ENCODE measurements at places on chromosomes 5 and 9.

DNA sequence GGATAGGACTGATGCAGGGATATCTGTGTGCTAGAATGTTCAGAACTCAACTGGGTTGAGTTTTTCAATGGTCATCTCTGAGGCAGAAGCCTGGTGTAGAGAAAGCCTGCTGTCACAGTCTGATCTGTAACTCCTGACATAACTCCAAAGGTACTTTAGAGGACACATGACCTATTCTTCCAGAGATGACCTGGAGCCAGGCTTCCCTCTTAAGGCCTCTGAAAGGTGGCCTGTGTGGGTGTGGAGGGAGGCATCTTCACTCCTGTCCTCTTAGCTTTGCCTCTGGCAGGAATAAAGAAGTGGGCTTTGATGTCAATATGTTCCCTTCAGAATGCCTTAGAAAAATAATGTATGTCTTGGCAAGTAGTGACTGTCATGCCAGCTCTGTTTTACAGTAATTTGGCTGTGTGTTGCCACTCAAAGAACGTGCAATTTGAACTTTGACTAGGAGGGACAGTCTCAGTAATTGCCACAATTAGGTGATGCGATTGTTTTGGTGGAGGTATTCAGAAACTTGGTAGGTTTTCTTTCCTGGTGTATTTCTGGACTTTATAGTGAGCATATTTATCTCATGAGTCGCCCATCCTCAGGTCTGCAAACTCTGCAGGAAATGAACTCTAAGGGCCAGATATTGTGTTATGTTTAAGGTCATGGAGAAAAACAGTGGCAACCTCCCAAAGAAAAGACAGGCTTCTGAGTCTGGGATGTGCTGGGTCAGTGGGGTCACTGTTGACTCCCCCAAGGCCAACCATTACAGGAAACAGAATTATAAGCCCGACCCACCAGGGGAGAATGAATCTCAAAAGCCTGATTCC lies 3.2 kb upstream of the C5orf63 start:
- DNase-seq: no peak

DNA sequence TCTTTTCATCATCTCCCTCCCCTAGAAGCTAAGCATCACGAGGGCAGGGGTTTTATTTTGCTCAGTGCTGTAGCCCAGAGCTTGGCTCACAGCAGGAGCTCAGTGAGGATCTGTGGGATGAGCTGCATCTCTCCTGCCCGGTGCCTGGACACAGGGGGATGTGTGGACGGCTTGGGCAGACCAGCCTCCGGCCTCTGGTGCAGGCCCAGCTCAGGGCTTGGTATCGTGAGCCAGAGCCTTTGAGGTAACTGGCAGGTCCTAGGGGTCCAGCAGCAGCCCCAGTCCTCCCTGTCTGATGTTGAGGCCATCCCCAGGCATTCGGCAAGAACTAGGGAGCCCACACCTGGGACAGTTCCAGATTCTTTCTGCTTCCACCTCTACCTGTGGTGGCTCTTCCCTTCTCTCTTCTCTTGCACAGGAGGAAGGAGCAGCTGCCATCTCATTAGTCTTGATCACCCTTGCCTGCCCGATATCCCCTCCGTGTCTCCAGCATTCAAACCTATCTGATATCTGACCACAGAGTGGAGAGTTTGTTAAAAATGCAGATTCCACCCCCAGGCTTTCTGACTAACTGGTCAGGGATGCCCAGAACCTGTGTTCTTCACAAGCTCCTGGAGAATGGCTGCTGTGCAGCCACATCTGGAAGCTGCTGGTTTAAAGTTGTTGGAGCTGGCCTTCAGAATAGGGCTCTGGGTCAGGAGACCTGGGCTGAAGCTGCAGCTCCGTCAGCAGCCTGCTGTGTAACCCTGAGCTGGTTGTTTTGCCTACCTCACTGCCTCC lies 7.9 kb upstream of the SLC6A7 start:
- no peak for DNase-seq

DNA sequence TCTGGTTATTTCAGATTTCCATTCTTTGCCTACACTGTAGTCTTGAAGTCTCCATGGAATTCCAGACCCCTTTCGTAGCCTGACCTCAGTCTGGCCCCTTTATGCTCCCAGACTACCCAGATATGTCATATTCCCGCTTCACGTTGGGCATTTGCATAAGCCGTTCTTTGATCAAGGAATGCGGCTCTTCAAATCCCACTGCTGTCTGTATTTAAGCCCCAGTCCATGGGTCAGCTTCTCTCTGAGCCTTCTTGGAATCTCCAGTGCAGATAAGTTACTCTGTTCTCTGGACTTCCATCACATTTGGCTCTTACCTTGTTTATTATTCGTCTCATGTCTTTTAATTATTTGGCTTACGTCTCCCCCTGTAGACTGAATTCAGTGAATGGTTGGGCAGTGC lies 97.4 kb downstream of the PARP8 start:
- no peak for DNase-seq

DNA sequence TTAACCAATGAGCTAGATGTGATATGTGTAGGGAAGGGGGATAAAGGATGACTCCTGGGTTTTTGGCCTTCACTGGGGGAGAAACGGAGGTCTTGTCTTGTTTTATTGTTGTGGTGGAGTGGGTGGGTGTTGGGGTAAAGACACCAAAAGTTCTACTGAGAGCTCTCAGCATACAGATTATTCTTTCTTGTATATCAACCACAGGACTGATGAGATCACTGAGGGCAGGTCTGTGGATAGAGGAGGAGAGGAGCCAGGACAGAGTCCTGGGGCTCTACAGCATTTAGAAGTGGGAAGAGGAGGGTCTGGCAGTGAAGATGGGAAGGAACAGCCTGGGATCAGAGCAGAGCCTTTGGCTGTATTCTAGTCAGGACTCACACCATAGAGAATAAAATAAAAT lies 310.8 kb downstream of the ARHGAP26 start:
- no peak for DNase-seq

DNA sequence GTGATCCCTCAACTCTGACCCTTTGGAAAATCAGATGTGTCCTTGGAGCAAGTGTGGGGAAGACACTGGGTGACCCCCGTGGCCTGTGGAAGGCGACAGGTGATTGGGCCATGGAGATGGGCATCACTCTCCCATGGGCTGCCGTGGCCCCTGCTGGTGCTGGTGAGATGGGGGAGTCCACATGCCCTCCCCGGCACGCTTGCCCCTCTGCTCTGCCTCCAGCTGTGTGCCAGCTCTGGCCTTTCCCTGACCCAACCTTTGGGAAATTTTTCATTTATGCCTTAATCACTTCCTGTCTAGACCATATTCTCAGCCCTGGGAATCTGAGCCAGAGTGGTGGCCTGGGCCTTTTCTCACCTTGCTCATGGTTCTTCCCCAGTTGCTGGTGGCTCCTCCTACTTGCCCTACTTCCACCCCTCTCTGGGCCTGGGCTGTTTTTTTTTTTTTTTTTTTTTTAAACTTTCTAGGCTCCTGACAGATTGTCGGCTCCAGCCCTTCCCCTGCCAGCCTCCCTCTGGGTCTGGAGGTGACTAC lies 56.6 kb downstream of the RGS3 start:
- peak; percentile 17 for DNase-seq

DNA sequence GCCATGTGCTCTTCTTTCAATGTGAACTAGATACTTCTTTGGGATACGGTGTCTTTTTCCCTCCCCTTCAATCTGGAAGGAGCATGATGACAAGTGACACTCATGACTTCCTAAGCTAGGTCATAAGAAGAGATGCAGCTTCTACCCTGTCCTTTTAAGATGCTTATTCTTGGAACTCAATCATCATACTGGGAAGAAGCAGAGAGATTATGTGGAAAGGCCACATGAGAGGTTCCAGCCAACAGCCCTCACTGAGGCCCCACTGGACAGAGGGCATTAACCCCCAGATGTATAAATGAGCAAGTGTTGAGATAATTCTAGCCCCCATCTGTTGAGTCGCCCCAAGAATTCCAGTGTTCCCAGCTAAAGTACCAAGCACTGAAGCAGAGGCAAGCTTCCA lies 29.3 kb upstream of the HTR4 start:
- no peak for DNase-seq

GRCh38 chr5:168749391-168750100 lies 170.4 kb upstream of the PANK3 start:
- DNase-seq: no peak

DNA sequence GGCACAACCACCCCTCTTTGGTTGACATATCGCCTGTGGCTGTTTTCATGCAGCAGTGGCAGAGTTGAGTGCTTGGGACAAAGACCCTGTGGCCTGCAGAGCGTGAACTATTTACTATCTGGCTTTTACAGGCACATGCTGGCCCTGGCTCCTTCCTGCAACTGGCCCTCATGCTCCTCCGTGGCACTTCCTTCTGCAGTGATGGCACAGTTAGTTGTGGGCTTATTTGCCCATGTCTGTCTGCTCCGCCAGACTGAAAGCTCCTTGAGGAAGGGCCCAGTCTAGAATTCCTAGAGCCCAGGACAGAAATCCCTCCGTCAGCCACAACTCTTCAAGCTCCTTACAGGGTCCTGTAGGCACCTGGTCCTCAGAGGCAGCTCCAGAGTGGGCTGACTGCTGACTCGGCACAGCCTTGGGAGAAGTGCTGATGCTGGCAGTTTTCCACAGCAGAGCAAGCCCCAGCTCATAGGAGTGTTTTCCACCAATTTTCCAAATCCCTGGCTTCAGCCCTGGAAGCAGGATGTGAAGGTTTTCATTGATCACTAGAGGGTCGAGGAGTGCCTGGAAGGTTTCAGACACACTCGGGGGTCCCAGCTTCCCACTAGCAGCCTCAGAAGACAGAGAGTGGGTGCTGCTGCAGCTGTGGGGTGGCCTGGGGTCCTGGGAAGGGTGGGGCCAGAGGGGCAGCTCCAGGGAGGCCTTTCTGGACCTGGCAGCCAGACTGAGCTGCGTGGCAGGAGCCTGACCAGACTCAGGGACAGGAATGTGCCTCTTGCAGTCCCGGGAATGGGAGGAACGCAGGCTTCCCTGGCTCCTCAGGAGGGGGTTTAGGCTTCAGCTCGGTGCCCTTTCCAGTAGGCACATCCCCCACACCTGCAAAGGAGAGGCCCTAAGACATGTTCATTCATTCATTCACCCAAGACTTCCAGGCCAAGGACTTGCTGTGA lies 56.5 kb upstream of the ANGPTL2 start:
- DNase-seq: no peak

DNA sequence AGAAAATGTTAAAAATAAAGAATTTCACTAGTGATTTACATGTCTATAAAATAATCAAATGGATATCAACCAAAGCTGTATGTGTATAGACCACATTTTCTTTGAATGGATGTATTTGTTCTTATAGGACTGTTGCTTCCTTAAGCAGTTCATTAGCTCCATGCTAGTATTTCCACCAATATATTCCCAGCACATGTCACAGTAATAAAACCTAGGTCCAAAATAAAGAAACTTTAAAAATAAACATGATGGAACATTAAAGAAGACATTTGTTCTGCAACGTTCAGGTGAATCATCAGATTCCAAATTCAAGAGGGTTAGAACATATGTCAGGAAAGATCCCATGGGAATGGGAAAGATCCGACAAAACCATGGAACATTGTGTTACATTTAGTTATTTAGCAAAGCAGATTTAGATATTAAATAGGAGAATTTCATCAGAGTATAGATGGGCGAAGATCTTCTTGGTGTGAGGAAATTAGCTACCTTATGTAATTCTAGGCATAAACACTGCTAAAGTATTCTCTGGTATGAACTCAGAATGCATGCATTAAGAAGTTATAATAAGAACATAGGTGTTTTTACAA lies 490.7 kb downstream of the CDH18 start:
- no peak for DNase-seq
